Motor neuron (in vitro differentiated cells): ENCODE measurements at places on chromosomes 3 and 15.

GRCh38 chr15:90750186-90750585 is 33.0 kb downstream of the BLM start:
- ATAC-seq: peak; percentile 80

DNA sequence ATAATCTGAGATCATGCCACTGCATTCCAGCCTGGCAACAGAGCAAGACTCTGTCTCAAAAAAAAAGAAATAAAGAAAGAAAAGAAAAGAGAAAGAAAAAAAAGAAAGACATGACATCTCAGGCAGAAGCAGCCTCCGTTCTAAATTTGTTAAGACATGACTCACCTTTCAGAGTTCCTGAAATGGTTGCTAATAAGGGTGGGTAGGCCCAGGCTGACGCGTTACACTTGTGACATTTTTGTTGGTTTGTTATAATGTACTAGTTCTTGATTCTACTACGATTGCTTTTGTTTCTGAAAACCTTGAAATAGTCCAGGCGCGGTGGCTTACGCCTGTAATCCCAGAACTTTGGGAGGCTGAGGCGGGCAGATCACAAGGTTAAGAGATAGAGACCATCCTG is 21.0 kb downstream of the SLC25A20 start:
- ATAC-seq: no peak

- no peak for ATAC-seq
Observed at GRCh38 chr3:4712109-4712508, 219.0 kb downstream of the ITPR1 start.

- ATAC-seq: no peak
Observed at GRCh38 chr15:68047826-68048225, 6.3 kb upstream of the PIAS1 start.

DNA sequence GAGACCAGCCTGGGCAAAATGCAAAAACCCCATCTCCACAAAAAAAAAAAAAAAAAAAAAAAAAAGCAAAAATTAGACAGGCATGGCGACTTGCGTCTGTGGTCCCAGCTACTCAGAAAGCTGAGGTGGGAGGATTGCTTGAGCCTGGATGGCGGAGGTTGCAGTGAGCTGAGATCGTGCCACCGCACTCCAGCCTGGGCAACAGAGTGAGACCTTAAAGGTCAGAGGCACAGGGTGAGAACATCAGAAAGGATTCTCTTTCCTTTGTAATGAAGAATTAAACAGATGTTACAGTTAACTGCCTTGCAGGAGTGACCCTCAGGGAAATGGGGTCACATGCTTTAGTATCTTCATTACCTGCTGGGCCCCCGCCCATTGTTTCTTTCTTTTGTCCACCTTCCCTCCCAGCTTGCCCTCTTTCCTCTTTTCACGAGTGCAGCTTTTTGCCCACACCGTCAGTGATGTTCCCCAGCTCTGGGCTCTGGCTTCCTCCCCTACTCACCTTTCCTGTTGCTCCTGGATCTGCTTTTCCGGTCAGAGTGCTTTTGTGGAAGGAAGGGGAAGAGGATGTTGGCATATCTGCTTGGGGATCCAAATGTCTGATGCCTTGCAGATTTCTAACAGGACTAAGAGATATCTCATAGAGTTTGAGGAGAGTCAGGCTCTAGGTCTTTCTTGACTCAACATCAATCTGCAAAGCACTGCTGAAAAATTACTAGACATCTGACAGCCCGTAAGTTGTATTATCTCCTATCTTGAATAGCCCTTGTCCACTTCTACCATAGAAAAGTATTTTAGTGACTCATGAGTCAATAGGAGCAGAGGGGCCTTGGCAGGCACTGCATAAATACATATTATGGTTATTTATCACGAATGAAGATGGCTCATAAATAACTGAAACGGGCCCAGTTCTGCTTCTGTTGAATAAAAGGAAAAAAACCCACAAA is 35.6 kb upstream of the NDUFB4 start:
- ATAC-seq: peak; percentile 38

DNA sequence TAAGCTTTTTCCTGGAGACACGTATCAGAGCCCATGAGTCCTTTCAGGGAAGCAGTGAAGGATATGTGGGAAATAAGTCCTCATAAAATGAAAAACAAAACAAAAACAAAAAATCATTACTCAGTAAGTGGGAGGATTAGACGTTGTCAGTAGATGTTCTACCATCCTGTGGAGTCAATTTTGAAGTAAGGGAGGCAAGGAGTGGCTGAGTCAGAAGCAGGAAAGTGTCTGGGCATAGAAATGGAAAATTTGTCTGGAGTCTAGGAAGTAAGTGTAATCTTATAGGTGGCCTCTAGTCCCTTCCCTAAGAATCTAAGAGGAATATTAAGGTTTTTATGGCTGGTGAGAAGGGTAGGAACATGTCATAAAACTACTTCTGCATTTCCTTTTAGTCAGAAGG is 339.8 kb upstream of the SEMA6D start:
- no peak for ATAC-seq

DNA sequence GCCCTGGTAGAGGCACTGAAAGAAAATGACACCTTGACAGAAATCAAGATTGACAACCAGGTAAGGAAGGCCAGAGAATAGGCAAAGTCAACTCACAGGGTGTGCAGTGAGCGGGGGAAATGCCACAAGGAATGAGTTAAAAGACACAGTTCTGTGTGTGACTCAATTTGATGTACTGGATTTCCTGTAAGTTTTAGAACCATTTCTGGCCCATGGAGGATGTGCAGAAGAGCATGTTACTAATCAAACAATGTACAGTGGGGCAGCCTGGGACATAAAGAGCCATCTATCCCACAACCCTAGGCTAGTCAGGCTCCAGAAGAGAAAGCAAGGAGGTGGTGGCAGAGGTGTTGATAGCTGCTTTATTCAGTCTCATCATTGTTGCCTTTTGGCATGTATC is 31.2 kb upstream of the TMOD3 start:
- no peak for ATAC-seq

- ATAC-seq: peak; percentile 52
Observed at GRCh38 chr3:123664753-123665152, 79.9 kb upstream of the HACD2 start.

GRCh38 chr3:139388821-139389551 is 461 bp downstream of the COPB2 start:
- ATAC-seq: no peak

- ATAC-seq: no peak
Observed at GRCh38 chr15:67480741-67481140, 40.2 kb upstream of the C15orf61 start.

GRCh38 chr15:77352887-77353286 is 67.0 kb downstream of the PEAK1 start:
- no peak for ATAC-seq

GRCh38 chr15:52651114-52651513 is 28.1 kb downstream of the ATOSA start:
- no peak for ATAC-seq

GRCh38 chr3:96354742-96355141 is 459.7 kb upstream of the EPHA6 start:
- ATAC-seq: no peak

DNA sequence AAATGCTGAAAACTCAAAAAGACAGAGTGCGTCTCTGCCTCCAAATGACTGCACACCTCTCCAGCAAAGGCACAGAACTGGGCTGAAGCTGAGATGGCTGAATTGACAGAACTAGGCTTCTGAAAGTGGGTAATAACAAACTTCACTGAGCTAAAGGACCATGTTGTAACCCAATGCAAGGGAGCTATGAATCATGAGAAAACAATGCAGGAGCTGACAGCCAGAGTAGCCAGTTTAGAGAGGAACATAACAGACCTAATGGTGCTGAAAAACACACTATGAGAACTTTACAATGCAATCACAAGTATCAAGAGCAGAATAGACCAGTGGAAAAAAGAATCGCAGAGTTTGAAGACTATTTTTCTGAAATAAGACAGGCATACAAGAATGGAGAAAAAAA is 10.1 kb upstream of the AVEN start:
- peak; percentile 78 for ATAC-seq

DNA sequence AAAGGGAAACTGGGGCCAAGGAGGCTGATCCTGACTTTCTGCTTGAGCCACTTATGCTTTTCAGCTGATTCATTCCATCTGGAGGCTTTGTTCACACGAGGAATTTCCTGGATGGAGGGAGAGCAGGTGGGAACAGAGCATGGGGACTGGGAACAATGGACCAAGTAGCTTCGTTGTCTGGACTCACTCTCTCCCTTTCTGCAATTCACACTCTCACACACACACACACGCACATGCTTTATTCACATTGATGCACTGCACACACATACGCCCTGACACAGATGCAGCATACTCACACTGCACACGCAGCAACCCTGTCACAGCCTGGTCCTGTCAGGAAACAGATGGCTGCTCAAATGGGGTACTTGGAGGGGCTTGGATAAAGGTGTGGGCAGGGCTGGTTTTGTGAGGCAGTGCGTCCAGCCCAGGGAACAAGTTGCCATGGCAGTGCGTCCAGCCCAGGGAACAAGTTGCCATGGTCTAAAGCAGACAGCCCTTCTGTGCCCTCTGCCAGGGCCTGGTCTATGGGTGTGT is 19.8 kb upstream of the CHCHD6 start:
- ATAC-seq: peak; percentile 81

DNA sequence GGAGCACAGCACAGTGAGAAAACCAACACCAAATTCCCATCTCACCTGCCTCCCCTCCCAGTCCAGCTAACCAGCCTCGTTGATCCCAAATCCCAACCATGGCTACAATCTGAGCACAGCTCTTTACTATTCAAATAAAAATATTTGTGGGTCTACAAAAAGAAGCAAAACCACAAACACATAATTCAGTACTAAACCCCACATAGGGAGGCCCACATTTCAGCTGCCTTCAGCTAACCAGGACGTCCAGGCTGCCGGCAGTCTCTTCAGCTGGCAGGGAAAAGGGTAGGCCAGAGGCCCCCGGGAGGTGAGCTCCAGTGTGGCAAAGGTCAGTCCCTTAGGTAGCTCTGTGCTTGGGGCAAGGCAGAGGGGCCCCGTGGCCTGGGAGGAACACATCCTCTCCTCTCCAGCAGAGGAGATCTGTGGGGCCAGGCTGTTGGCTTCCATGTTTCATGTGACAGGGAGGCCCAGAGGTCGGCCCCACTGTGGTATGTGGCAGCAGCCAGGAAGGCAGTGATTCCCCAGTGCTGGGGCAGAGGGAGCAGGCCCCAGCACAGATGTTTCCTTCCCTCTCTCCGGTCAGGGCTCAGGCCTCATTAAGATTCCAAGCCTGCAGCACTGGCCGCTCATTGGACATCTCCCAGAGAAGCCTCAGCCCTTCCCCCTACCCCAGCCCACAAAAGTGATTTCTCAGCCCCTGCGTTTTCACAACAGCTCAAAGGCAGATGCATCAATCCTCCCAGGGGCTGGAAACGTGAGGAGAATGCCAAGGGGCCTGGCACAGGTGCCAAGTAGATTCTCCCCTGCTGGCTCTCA is 381.4 kb downstream of the NTRK3 start:
- ATAC-seq: peak; percentile 51
